ENCODE measurements at places on chromosomes 11 and 22.

GRCh38 chr11:10667521-10667885 is 26.1 kb downstream of the IRAG1 start:
- DNase-seq: no peak

DNA sequence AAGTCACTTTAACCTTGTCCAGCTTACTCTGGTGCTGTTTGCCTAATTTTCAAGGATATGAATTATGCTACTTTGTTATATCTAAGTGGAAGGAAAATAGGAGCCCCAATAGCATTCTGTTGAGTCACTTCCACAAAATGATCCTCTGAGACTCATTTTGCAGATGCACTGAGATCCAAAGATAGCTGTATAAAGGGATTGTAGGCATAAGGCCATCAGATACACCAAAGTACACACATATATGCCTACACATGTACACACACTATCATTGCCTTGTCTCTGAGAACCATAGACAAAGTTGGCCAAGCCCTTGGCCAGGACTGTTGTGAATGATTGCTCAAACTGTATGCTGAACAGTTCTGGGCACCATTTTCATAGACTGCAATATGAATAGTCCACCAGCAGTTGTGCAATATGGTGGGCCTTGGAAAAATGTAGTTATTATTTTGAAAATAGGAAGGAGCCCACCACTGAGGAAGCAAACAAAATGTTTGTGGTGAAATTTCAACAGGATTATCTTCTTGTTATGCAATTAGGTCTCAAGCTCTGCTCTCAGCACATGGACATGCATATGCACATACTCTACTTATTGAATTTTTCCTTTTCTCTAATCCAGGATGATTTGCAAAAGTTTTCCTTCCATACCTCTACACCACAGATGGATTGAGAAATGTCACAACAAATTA is 186.0 kb upstream of the CTSC start:
- no peak for DNase-seq

GRCh38 chr22:17703811-17704210 is 65.3 kb downstream of the BCL2L13 start:
- DNase-seq: no peak

DNA sequence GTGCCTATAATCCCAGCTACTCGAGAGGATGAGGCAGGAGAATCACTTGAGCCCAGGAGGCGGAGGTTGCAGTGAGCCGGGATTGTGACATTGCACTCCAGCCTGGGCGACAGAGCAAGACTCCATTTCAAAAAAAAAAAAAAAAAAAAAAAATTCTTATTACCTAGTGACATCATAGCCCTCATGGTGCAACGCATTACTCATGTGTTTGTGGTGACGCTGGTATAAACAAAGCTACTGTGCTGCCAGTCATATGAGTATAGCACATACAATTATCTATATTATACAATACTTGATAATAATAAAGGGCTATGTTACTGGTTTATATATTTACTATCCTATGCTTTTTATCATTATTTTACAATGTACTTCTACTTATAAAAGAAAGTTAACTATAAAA is 41.2 kb downstream of the OR2AT4 start:
- no peak for DNase-seq

DNA sequence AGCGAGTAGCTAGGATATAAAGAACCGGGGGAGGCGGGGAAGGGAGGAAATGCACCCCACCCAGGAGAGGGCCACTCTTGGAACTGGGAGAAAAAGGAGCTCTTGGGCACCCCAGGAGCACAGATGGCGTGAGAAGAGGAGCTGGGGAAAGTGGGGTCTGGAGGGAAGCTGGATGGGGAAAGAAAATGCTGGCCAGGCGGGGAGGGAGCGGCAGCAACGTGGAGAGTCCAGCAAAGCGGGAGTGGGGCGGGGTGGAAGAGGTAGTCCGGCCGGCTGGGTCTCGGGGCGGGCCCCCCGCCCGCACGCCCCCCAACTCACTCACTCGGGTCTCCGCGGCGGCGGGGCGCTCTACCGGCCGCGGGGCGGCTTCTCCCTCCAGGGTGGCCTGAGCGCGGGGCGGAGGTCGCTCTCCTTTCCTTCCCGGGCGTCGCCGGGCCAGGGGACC is 522 bp downstream of the TOB2 start:
- DNase-seq: no peak

GRCh38 chr22:42768385-42769035 is 47.8 kb upstream of the A4GALT start:
- DNase-seq: no peak

DNA sequence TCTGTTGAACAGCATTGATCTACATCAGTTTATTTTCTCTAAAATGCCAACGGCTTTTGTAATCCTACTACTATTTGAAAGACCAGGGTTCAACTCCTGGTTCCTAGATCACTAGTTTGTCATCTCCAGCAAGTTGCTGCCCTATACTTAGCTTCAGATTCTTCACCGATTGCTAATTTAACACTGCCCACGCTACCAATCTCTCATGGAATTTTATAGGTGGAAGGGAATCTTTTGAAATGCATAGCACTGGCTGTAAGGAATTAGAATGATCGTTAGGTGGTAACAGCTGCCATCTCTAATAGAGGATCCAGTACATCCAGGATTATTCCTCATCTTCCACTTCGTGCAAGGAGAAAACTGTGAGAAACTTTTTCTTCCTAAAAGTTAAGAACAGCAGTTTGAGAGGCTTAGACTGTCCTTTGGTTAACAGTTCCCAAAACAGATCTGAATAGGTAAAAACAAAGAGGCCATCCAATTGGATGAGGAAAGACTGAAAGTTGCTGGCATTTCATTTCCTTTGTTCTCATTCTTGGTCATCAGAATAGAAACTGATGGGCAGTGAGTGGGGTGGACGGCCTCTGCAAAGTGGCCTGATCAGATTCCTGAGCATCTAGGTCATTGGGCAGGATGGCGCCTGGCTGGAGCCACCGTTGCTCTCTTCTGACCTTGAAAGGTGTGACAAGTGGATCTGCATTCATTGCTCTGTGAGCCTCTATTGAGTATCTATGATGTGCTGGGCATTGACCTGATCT is 236.3 kb upstream of the SORL1-AS1 start:
- no peak for DNase-seq

DNA sequence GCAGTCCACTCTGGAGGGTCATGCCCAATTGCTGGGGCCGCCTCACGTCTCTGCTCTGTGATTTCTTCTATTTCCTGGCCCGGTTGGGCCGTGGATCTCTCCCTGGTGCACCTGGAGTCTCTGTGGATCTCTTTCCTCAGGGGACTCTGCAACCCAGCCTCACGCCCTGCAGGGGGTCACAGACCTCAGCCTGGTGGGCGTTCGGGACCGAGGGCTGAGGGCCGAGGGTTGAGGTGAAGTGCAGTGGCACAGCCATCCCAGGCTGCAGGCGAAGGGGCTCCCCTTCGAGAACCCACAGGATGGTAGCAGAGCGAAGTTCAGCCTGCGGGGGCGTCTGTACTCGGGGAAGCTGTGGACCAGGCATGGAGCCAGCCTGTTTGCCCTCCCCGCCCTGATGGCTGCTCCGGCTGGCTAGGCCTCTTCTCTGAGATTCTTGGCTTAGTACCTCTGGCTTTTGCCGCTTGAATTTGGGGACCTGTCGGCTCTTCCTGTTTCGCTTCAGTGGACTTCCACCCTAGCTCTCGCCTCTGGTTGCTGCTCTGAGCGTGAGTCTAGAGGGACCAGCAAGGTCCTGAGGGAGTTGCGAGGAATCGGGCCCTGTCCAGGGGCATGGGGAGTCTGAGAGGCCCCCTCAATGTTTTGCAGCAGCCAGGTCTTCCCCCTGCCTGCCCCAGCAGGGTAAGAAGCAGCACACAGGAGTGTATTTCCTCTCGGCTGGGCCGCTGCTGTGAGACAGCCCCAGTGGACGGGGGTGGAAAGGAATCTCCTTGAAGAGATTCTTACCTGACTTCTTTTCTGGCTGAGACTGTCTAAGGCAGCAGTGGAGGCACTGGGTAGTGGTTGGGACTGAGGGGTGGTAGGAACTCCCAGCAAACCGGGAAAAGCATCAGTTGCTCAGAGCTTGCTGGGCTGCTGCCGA is 140.8 kb downstream of the TBC1D22A start:
- DNase-seq: no peak

- DNase-seq: no peak
These were observed 2.1 kb upstream of the LMO1 start for GRCh38 chr11:8265681-8266241.

DNA sequence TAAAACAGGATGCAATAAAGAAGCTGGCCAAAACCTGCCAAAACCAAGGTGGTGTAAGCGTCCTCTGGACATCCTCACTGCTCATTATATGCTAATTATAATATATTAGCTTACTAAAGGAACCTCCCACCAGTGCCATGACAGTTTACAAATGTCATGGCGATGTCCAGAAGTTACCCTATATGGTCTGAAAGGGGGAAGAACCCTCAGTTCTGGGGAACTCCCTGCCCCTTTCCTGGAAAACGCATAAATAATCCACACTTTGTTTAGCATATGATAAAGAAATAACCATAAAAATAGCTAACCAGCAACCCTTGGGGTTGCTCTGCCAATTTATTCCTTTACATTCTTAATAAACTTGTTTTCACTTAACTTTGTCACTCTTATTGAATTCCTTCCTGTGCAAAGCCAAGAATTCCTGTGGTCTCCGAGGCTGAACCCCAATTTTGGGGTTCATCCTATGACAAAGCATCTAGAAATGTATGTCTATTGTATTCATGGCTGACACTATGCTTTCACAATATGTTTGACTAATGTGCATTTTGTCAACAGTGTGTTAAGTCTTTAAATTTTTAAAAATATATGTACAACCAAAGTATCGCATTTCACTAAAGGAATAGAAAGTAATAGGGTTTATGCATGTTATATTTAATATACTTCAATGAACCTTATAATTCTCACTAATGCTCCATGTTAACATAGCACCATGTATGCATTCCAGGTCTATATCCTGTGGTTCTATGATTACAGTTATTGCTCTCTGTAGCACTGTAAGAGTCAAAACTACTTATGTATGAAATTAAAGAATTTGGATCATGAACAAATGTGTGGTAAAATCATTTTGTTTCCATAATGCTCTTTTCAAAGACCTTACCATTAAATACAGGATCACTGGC is 25.1 kb downstream of the LGR4 start:
- no peak for DNase-seq

- no peak for DNase-seq
These were observed 21.0 kb upstream of the UBASH3B start for GRCh38 chr11:122634501-122634900.

GRCh38 chr11:125591649-125592304 is 875 bp upstream of the STT3A start:
- no peak for DNase-seq

DNA sequence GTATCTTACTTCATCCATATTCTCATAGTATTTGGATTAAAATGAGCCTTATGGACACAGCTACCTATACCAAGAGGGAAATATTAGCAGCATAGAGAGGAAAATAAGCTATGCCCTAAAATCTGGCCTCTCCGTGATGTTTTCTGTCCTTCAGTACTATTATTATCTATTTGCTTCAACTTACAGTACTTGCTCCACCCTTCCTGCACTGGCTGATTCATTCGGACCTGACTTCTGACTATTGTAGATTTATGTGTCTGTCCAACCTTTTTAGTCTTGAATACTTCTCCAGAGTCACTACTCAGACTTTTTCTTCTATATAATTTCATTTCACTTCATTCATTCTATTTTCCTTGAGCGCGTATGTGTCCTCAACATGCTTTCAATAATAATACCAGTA is 45.1 kb upstream of the SESN3 start:
- no peak for DNase-seq

GRCh38 chr11:122305426-122306320 is 189.7 kb upstream of the BLID start:
- no peak for DNase-seq

- peak; percentile 30 for DNase-seq
These were observed at the start of gene TP53I11 for GRCh38 chr11:44950625-44951476. TSS of gene TP53I11 (minus strand) at chr11:44950883. CDS start at chr11:44938335, 12,548 bp downstream.

GRCh38 chr22:25874327-25874726 is 132.3 kb downstream of the MYO18B start:
- DNase-seq: no peak

DNA sequence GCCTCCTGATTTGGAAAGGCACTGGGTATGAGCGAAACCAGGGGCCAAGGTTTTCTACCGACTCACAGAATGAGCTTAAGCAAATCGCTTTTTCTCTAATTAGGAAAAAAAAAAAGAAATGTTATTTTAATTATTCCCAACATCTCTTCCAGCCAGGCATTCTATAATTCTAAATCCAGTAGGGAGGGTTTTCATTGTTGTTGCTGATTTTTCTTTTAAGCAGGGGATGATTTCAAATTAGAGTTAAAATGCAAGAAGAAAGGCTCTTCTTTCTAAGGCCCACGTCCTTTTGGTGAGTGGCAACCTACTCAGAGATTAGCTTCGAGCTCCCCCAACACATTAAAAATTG is 8.9 kb downstream of the MYH9 start:
- no peak for DNase-seq

DNA sequence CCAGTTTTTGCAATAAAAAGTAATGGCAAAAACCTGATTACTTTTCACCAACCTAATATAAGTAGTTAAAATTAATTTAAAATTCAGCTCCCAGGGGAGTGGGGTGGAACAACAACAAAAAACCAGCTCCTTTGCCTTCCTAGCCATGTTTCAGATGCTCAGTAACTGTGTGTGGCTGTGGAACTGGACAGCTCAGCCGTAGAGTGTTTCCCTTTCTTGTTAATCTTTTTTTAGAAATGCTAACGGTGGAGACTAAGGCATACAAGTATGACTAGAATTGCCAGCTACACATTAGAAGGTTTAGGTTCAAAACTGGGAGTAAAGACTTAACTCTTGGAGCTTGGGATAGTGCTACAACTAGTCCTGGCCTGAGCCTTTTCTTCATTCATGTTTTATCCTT is 45.0 kb downstream of the PPP6R3 start:
- no peak for DNase-seq

GRCh38 chr11:128157423-128158298 is 429.7 kb downstream of the ETS1 start:
- peak; percentile 75 for DNase-seq

DNA sequence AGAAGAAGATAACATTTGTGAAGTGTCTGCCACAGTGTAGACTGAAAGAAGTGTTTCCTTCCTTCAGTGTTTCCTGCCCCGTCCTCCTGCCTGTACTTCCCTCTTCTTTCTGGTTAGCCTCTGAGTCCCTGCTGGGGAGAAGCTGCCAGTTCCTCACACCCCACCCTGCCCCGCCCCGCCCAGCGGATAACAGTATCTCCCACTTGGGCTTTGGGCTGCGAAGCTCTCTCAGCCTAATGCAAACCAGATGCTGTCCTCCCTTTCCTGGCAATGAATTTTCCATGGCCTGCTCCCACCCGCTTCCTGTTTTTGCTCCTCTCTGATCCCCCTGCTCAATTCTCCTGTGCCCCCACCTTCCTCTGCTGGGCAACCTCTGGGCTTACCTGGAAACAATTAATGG is 5.2 kb upstream of the RAB3IL1 start:
- no peak for DNase-seq

DNA sequence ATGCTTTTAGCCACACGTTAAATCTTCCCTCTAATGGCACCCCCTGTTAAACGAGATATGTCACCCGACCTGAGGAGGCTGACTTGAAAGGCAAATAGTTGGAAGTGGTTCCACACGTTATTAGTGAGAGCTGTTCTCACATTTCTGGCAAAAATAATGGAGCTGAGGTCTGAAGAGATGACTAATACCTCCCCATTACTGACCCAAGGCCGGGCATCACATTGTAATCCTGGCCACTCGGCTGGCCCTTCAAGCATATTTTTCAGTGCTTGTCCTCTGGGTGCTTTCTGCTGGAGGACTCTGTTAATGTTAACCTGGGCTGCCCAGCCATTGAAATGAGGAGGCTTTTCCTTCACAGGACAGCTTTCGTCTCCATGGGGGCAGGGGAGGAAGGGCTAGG is 260.0 kb upstream of the CADM1 start:
- DNase-seq: no peak
